ENCODE measurements at places on chromosomes 2 and 18. TPM values are rescaled to one million over a fixed set of nuclear protein-coding genes. Genes with fewer than 3 reads are reported as not detected.

GRCh38 chr2:70834881-70835280 lies 735 bp downstream of the CD207 start:
- DNase-seq: no peak

- no peak for DNase-seq
These were observed 212.4 kb upstream of the FSIP2 start for GRCh38 chr2:185526161-185526560.

Gene CCBE1
- 7.4 TPM for total RNA-seq

Gene NFATC1
- total RNA-seq: 0.43 TPM

Gene CYBRD1
- 113 TPM for total RNA-seq

All from fibroblast of villous mesenchyme (primary cell).